ENCODE measurements at places on chromosomes 6 and 20. TPM values are rescaled to one million over a fixed set of nuclear protein-coding genes. Genes with fewer than 3 reads are reported as not detected.
A peak's percentile ranks its signal among the peaks of the same experiment; 100 is the strongest.

DNA sequence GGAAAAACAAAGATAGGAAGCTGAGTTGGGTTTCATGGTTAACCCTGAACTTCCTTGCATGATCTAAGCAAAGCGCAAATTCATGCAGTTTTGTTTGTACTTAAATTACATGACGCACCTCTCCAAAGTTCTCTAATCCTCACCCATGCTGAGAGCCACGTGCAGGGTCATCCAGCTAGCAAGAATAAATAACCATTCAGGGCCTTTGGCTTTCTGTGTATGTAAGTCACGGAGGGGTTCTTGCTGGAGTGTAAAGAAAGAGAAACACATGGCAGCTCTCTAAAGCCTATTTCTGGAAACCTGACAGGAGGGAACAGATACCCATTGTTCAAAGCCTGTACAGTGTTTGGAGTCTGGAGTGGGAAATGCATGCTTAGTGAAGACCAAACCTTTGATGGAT is 171.7 kb upstream of the CCN2 start:
- DNase-seq, result no peak

DNA sequence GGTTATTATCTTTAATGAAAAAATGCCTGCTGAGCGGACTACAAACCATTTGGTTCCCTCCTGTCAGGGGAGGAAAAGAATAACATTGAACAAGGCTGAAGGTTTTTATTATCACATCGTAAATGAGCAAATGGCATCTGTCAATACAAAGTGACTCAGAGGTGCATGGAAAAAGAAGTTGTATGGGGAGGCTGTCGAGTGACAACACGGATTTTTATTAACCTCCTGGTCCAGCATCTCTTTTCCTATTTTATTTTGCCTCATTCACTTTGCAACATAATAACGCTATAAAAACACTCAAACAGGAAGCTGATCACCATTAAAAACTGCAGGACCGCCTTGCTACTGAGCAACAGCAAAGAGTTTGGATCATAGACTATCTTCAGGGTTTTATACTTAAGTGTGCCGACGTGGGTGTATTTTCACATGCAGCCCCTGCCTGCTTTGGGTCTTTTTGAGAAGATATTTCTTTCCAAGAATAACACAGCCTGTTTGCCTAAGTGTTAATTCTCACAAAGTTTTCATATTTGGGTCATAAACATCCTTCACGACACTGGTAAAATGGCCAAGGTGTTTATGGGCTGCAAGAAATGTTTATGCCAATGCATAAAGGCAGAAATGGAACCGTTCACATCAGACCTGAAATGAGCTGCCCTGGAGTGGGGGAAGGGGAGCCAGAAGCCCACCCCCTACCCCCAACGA is 132.1 kb upstream of the SALL4 start:
- no peak for DNase-seq

DNA sequence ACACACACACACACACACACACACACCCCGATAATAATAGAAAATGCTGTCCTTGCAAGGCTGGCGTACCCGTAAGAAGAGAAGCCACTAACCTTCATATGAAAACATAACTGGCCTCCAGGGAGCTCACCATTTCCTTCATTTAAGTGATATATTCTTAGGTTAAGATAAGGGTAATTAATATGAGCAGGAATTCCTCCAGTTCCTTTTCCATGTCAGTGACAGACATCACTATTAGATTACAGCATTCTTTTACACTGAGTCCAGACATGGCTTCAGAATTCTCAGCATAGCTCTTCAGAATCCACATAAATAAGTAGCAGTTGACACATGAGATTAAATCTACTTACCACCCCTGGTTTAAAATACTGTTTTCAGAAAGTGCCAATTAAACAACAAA is 121.9 kb downstream of the SIM1 start:
- DNase-seq, result no peak

- DNase-seq, result no peak
Observed at GRCh38 chr6:141335477-141336273, 797.0 kb upstream of the GJE1 start.

GRCh38 chr6:146578054-146578453 is 20.7 kb upstream of the ADGB start:
- no peak for DNase-seq

- DNase-seq, result no peak
Observed at GRCh38 chr6:149130508-149130907, 187.0 kb upstream of the TAB2 start.

- DNase-seq, result peak; percentile 68
Observed at GRCh38 chr6:22025468-22026163, 271.2 kb downstream of the PRL start.

DNA sequence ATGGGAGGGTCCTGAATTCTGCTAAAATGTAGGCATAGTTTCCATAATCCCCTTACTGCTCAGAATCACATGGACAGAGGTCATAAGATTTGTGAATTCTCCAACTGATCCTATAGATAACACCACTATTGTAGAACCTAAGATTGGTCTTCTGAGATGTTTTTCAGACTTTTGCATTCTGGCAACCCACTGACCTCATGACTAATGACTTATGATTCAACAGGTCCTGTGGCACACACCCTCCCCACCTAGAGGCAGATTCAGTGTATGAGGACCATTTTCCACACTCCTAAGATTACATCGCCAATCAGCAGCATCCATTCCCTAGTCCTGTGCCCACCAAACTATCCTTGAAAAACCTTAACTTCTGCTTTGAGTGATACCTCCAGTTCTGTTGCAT is 207.2 kb downstream of the BTBD9 start:
- DNase-seq, result no peak

- no peak for DNase-seq
Observed at GRCh38 chr20:49272654-49273053, 5.2 kb downstream of the ZNFX1 start.

DNA sequence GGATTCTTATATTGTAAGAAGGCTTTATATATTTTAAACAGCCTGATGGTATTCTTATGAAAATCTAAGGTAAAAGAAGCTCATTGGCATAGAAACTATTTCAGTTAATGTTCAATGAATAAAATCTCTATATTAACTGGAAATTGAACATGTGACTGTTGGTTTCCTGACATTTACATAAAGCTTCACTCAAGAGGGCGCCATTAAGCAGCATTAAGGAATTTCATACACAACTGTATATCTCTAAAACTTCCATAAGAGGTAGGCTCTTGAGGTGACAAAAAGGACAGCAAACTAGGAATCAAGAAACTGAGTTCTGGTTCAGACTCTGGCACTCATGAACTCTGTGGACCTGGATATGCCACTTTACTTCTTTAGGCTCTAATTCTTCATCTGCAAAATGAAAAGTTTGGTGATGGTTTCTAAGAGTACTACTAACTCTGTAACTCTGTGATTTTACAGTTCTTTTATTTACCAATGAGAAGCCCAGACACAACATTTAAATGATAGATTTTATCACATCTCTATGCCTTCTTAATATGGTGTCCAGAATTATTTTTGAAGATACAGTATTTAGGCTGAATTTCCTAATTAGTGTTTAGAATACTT is 147.5 kb downstream of the FLRT3 start:
- DNase-seq, result no peak

DNA sequence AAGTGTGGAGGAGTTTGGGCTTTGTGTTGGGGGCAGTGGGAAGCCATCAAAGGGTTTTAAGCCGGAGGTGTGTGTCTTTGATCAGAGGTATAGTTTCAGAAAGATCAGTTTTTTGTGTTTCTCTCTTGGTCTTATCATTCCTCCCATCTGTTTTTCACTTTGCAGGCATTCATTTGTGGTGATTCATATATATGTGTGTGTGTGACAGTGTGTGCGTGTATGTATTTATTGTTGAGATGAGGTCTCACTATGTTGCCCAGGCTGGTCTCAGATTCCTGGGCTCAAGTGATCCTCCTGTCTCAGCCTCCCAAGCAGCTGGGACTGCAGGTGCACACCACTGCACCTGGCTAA is 11.1 kb upstream of the SERINC3 start:
- DNase-seq, result no peak

- no peak for DNase-seq
Observed at GRCh38 chr20:40843251-40843650, 154.2 kb upstream of the MAFB start.

The FOXF2 gene
- not detected for total RNA-seq

The LPIN3 gene
- total RNA-seq, result 3.8 TPM

The NFATC2 gene
- total RNA-seq, result 0.61 TPM

The SRMS gene
- total RNA-seq, result 0.70 TPM

The ALDH8A1 gene
- not detected for total RNA-seq
